Stimulated activated CD4-positive, alpha-beta T cell treated with anti-CD3 and anti-CD28 coated beads, TNF-alpha, amount 100 ng/mL, for 1 hour (primary cell): ENCODE measurements at places on chromosomes 2 and 18.

- DNase-seq, result no peak
Measured at GRCh38 chr2:163664610-163665009, 71.2 kb downstream of the FIGN start.

DNA sequence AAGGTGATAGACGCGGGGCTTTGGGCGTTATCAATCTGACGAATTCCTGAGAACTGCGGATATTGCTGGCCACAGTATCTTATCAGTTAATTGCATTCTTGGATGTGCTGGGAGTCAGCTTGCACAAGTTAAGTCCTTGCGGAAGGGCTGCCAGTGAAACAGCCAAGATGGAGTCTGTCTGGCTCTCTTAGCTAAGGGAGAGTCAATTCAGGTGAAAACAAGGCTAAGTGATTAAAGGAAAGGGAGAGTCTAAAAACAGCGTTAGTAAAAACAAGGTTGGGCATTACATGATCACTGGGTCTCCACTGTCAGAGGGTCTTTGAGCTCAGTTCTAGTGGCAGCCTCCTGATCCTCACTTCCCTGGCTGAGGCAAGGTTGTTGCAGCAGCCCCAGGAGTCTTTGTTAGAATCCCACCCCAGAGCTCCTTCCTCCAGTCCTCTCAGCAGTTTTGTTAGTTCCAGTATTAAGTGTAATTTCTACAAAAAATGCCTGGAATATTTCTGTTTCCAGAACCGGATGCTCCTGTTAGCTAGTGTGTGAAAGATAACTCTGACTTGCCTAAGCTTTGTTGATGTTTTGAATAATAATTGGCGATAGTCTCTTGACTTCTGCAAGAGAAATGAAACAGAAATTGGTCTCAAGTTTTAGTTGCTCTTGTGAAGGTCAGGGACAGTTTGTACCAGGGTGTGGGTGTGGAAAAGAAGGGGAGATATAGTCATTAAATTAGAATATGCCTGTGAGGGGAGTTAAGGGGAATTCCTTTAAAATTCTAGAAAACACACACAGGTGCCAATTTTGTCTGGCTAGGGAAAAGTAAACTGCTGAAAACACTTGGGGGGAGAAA, 10.6 kb downstream of the CFLAR start:
- DNase-seq, result no peak

- no peak for DNase-seq
Measured at GRCh38 chr18:7871560-7872456, 304.7 kb downstream of the PTPRM start.

- no peak for DNase-seq
Measured at GRCh38 chr2:237131749-237132533, 46.3 kb downstream of the COPS8 start.

- DNase-seq, result no peak
Measured at GRCh38 chr18:22325396-22325795, 92.3 kb downstream of the CTAGE1 start.

DNA sequence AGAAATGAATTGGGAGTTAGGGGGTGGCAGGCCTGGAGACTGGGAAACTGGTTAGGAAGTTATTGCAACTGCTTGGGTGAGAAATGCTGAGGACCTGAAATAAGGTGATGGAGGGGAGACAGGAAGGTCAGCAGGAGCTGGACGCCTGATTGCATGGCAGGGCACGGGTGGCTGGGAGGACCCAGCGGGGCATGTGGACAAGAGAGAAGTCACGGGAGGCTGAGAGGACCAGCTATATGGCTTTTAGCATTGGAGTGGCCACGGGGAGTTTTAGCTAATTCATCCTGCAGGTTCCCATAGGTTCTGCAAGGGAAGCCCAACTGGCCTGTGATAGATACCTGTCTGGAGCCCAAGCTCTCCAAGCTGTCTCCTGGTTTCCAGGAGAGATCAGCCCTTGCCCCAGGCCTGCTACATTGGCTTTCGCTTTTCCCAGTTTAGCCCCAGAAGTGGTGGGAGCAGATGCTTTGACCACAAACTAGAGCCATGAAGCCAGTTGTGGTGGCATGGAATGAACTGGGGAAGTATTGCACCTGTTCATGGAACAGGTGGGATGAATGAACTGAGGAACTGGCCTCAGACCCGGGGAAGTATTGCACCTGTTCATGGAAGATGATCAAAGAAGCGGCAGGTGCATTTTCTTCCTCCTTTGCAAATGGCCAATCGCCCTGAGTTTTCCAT, 93.6 kb upstream of the TAF1B start:
- DNase-seq, result no peak

DNA sequence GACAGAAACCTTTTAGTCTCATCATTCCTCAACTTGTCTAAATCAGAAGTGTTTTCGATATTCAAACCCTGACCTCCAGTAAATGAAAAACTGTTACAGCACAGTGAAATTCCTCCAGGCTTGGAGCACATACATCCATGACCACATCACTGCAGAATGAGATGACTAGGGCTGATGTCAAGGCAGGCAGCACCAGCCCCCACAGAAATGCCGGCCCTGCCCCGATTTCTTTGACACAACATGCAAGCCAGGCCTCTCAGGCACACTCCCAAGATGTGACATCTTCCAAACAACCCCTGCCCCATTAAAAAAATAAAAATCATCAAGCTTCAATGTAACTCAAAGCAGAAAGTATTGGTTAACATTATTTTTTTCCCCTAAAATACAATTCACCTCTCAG, 103.3 kb downstream of the CTAGE1 start:
- no peak for DNase-seq

GRCh38 chr2:200130762-200131166, 175.4 kb downstream of the MAIP1 start:
- no peak for DNase-seq

GRCh38 chr2:49359721-49360406, 205.5 kb upstream of the FSHR start:
- DNase-seq, result no peak

DNA sequence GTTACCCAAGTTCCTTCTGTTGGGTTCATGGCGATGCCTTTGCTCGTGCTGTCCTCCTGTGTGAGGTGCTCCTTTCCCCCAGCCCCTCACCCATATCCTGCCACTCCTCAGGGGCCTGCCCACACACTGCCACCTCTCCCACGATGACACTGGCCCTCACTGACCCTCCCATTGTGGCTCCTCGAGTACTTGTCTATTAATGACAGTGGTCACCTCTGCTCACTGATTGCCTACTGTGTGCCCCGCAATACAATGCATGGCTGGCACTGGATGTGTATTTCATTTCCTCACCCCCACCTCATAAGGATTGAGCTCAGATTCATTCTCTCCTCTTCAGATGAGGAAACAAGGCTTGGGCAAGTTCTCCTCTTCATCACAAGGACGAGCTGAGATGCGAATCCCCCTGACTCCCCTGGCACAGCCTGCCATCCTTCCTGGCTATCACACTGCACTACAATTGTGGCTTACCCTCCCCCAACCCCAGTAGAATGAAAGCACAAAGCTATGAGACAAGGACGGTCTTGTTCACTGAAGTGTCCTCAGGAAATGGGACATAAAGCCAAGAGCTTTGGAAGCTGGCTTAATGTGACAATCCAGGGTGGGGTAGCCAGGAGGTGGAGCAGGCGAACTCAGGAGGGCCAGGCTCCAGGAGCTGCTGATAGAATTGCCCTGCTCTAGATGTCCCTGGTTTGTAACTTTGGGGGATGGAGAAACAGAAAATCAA, 93.9 kb upstream of the RAB12 start:
- no peak for DNase-seq

DNA sequence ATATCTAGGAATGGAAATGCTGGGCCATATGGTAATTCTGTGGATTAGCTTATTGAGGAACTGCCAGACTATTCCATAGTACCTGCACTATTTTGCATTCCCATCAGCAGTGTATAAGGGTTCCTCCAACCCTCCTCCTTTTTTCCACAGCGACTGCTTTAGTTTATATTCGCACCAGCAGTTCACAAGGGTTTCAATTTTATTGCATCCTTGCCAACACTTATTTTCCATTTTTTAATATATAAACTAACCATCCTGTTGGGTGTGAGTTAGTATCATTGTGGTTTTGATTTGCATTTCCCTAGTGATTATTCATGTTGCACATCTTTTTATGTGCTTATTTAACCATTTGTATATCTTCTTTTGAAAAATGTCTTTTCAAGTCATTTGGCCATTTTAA, 67.0 kb downstream of the NAT8 start:
- no peak for DNase-seq

DNA sequence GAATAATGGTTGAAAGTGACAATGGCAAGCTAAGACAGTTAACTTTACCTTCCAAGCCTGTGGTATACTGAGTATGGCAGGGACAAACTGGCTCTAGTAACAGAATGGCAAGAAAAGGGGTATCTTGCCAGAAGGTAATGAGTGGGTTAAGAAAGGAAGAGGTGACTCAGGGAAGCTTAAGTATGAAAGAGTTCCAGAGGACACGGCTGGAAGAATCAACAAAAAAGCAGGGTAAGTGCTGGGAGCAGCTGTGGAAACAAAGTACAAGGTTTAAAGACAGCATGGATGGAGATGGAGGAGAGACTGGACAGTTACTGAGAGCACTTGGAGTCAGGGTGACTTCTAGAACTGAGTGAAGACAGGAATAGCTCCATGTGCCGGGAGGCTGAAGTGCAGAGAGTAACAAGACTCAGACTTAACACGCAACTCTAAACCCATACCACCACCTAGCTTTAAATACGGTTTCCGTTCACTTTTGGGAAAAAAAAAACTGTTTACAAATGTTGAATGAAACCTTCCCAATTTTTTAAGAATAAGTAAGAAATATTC, 69.0 kb downstream of the REV1 start:
- no peak for DNase-seq

DNA sequence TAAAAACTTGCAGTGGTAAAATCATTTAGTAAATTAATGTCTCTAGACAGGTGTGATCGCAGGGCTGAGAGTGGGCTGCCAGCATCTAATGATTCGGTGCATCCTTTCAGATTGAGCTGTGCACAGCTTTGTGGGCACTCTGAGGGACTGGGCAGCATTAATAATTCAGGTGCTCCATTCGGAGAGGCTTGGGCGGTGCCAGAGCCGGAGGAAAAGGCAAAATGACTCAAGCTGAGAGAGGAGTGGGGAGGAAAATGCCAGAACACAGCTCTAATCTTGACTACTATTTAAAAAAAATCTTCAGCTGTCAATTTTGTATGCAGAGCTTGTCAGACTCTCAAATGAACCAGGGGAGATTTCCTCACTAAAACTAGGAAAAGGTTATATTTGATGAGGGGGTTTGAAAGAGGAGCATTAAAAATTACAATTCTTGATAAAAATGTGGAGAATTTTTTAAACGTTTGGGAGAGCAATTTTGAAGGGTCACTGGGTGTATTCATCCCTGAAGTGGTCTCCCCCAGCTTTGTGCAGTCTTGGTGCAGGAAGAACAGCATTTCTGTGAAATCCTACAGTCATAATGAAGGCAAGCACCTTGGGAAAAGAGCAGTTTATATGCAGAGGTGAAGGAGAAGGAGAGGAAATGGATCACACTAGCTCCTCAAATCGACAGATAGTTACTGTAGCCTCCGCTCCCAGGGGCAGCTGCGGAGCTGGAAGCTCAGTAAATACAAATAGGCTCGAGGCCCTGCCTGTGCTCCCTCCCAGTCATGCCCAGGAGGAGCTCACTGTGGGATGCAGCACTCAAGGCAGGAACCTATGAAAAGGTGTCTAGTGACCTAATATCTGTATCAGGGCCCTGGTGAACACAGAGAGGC, 535.4 kb upstream of the RAB6C start:
- DNase-seq, result no peak

DNA sequence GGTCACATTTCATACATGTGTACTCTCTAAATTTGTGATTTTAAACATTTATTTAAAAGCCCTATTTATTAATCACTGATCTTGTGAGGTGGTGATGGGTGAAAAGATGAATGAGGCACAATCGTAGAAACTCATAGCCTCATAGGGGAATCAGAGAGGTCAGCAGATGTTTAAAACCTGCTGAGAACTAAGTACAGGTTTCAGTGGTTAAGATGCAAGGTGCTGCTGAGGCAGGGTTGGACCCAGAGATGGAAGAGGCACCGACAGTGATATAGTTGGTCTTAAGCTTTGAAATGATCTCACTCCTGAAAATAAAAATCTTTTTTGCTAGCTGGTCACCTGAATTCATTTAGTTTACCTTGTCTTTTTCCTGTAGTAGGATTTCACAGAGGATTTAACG, 49.6 kb downstream of the LINC00305 start:
- DNase-seq, result no peak

GRCh38 chr18:68399721-68400120, 315.2 kb downstream of the TMX3 start:
- no peak for DNase-seq

DNA sequence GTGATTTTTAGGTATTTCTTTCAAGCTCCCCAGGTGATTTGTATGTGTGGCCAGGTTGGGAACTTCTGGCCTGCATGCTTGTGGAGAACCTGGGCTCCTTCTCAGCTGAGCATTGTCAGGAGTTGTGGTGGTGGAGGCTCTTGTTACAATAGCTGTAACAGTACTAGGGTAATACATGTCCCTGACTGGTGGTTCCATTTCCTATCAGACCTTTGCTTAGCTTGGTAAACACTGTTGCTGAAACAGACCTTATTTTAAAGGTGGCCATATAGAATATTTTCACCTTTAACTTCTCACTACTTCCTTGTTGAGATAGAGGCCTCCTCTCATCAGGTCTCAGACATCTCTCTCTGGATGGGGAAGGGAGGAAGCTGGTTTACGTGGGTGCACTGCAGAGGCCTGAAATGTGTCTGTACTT, 79.2 kb downstream of the SETBP1 start:
- no peak for DNase-seq

DNA sequence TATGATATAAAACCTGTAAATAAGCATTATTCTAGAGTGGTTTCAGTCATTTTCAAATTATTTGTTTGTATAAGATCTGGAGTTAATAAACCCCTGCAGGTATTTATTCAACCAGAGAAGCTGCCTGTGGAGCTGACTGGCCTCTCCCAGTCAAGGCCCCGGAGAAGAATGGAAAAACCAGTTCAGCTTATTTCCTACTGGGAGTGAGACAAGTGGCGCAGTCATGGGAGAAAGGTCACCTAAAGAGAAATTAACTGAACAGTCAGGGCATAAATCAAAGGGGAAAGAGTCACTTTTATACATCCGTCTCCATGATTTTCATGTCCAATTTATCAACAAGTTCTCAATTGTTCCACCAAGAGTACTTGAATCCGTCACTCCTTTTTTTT, 240.9 kb downstream of the RNF152 start:
- no peak for DNase-seq
